ENCODE measurements at places on chromosomes 5 and 9. TPM values are rescaled to one million over a fixed set of nuclear protein-coding genes. Genes with fewer than 3 reads are reported as not detected.

Gene PROP1
- not detected for polyA plus RNA-seq

DNA sequence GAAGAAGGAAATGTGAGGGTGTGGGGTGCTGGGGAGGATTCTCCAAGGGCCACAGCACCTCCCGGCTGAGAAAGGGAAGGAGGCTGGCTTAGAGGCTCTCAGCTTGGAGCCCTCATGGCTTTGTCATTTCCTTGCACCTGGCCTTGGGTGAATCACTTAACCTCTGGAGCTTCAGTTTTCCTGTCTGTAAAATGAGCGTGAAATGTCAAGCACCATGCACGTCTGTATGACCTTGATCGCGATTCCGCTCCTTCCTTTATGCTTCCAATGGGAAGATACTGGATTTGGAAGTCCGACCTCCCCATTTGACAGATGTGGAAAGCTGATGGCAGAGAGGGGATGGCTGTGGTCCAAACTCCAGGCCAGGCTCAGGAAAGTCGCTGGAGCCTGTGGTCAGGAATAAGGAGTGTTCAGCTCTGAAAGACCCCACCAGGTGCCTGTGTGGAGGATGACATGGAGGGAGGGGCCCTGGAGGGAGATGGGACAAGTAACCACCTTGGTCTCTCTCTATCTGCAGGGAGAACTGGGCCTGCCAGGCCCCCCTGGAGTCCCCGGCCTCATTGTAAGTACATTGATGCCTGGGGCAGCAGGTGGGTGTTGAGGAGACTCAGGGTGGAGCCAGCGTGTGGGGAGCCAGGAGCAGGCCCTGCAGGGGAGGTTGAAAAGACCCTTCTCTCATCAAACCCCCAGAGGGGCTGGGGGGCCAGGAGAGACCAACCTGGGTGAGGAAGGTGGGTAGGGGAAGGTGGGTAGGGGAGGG lies 66.5 kb downstream of the COL27A1 start:
- no peaks in the 10 kb centered on the region for H3K36me3 ChIP-seq
- H3K4me1 ChIP-seq, result no peaks in the 10 kb centered on the region
- no peak overlapping the region for H3K4me3 ChIP-seq

GRCh38 chr9:88339317-88339716 lies 48.9 kb upstream of the SPIN1 start:
- peaks cover 26% of the 10 kb centered on the region for H3K4me1 ChIP-seq
- H3K4me3 ChIP-seq, result no peak overlapping the region
- DNase-seq, result peak; percentile 12
- no peaks in the 10 kb centered on the region for H3K27me3 ChIP-seq
- no peak overlapping the region for H3K27ac ChIP-seq

Gene SH3PXD2B
- polyA plus RNA-seq, result 0.31 TPM

DNA sequence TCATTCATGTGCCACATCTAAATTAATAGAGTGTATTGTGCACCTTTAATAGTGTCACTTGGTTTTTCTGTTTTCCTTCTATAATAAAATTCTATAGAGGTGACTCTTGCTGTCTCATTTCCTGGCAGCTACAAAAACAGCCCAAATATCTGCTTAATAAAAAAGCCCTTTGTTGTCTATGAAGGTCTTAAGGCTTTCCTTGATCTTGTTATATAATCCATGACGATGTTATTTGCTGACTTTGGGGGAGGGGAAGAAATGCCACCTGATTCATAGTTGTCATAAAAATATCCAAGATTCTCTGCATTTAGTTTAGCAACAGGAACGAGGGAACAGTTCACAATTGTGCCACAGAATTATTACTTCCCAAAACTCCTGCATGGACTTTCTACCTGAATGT lies 31.3 kb downstream of the CPEB4 start:
- H3K4me1 ChIP-seq, result peaks cover 59% of the 10 kb centered on the region
- DNase-seq, result no peak
- H3K27me3 ChIP-seq, result no peaks in the 10 kb centered on the region
- H3K4me3 ChIP-seq, result no peak overlapping the region

DNA sequence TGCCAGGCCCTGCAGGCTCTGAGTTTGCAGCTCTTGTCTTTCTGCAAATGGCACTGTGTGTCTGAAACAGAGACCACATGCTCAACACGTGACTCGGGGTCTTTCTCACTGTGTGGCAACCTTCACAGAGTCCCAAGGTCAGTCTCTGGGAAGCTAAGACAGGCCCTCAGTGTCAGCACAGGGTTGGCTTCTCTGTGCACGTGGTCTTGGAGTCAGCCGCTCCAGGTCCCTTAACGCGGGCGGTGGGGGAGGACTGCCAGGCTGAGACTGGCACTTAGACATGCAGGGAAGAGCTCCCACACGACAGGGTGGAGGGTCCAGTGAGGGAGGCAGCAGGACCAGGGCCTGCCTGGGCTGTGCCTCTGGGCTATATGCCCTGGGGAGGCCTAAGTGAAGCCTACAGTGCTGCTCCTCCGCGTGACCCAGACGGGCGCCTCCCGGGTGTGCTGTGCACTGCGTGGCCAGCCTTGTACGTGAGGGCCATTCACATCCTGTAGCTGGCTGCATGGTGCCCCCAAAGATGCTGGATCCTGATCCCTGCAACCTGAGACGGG lies 76.8 kb downstream of the ADAMTS2 start:
- no peaks in the 10 kb centered on the region for H3K27me3 ChIP-seq
- no peaks in the 10 kb centered on the region for H3K4me1 ChIP-seq
- H3K27ac ChIP-seq, result no peak overlapping the region
- DNase-seq, result no peak
- H3K4me3 ChIP-seq, result no peak overlapping the region
- H3K36me3 ChIP-seq, result no peaks in the 10 kb centered on the region

Gene CRB2
- polyA plus RNA-seq, result not detected

DNA sequence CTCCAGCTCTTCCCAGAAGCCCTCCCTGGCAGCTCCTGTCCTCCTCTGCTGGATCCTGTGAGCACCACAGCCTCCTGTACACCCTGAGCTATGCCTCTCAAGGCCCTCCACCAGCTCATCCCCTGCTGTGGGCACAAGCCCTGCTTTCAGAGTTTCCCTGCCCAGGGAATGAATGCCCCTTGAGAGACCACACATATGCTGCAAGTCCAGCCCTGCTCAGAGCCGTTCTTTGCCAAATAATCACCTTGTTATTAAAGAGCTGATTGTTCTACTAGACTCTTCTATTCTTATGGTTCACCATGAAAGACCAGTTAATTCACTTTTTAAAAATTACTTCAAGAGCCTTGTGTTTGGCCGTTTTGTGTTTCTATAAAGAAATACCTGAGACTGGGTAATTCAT lies 121.5 kb downstream of the MVB12B start:
- DNase-seq, result no peak
- peaks cover 16% of the 10 kb centered on the region for H3K4me1 ChIP-seq
- no peaks in the 10 kb centered on the region for H3K27me3 ChIP-seq
- H3K4me3 ChIP-seq, result no peak overlapping the region

- H3K4me3 ChIP-seq, result no peak overlapping the region
- peaks cover 53% of the 10 kb centered on the region for H3K27me3 ChIP-seq
- no peak overlapping the region for H3K27ac ChIP-seq
- no peaks in the 10 kb centered on the region for H3K36me3 ChIP-seq
- no peak for DNase-seq
Observed at GRCh38 chr5:73183000-73183399, 10.0 kb downstream of the TMEM174 start.

Gene S1PR3
- 34.0 TPM for polyA plus RNA-seq

DNA sequence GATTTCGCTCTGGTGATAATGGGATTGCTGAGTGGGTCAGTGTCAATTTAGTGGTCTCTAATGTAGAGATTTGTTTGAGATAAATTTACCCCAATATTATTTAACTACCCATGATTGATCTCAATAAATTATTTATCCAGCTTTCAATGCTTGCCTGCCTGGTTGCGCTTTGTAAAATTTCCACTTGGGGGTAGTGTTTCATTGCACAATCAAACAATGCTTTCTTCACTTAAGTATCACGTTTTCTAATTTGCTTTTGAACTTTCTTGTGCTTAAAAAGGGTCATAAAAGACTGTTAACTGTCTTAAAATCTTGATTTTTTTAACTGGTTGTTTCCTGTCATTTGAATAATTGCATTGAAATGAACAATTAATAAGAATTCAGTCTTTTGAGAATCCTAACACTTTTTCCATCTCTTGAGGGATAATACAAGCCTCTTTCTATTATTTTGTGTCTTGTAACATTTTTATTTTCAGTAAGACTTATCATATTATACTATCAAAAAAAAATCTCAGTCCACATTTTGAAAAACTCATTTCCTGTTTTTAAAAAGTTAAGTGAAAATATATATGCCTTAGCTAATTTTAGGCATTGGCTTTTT lies 18.7 kb downstream of the HSD17B4 start:
- no peak for DNase-seq
- no peaks in the 10 kb centered on the region for H3K27me3 ChIP-seq
- peaks cover 5% of the 10 kb centered on the region for H3K4me1 ChIP-seq
- no peak overlapping the region for H3K27ac ChIP-seq

All from CD14-positive monocyte (primary cell).